ENCODE measurements at places on chromosomes 1 and 21. TPM values are rescaled to one million over a fixed set of nuclear protein-coding genes. Genes with fewer than 3 reads are reported as not detected.

RPS6KA1 gene
- 147 TPM for total RNA-seq

IGSF8 gene
- total RNA-seq: 25.7 TPM

AGRN gene
- total RNA-seq: 12.8 TPM

ZNF695 gene
- total RNA-seq: not detected

NLRP3 gene
- total RNA-seq: 10.3 TPM

GRCh38 chr1:228828151-228828550 lies 92.9 kb downstream of the RHOU start:
- DNase-seq: no peak

DNA sequence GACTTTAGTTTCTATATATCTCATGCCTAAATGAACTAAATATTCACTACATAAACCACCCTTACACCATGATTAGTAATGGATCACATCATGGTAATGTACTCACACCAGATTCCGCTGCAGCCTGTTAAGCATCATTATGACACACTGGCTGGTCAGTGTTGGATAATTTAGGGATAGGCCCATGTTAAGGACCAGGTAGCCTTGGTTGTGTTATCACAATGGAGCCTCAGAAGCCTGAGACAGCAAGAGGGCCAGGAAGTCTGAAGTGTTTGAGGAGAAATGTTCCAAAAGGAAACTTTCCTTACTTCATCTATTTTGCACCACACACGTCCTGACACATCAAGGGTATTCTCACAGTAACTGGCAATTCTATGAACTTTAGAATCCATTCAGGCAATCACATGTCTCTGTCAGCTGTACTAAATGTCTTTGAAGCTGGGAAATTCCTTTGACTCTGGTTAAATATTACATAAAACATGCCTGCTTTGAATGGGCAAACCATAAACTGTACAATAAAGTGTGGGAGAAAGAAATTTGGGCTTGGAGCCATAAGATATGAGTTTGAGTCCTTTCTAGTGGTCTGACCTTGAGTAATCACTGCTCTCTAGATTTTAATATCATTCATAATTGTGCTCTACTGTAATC lies 105.3 kb upstream of the DPT start:
- no peak for DNase-seq

- no peak for DNase-seq
Measured at GRCh38 chr21:20377250-20377649, 621.0 kb upstream of the NCAM2 start.

- no peak for DNase-seq
Measured at GRCh38 chr1:107889524-107889923, 75.5 kb downstream of the VAV3 start.

- no peak for DNase-seq
Measured at GRCh38 chr1:11180342-11180744, 8.8 kb upstream of the ANGPTL7 start.

- DNase-seq: no peak
Measured at GRCh38 chr21:34969423-34970166, 79.5 kb downstream of the RUNX1 start.

GRCh38 chr1:117556341-117556740 lies 49.5 kb upstream of the TENT5C start:
- DNase-seq: no peak

DNA sequence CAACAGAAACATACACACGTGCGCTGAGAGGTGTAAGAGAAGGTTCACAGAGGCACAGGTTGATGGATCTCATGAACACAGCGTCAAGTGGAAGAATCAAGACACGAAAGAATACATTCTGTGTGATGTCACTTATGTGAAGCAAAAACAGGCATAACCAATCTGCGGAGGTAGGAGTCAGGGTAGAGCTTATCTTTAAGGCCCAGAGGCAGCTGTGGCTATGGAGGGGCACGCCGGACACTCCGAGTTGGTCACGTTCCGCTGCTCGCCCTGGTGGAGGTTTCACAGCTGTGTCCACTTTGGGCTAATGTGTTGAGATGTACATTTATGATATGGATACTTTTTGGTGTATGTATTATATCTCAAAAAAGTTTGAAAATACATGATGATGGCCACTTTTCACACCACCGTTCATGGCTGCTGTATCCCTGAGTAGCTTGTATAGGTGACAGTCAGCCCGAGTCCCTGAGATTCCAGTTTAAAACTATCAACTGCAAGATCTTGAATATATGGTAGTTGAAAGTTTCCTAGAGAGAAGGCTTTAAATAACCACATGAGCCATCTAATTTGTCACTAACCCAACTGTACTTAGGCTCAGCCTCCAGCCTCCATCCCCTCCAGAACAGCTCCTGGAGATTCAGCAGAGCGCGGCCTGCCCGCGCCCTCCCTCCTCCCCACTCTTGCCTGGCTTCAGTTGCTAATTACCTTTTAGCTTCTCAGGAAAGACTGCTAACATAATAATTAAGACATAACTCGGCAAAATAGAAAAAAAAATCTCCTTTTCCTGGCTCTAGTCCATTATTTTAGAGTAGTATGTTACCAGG lies 6.7 kb upstream of the ADARB1 start:
- DNase-seq: no peak

DNA sequence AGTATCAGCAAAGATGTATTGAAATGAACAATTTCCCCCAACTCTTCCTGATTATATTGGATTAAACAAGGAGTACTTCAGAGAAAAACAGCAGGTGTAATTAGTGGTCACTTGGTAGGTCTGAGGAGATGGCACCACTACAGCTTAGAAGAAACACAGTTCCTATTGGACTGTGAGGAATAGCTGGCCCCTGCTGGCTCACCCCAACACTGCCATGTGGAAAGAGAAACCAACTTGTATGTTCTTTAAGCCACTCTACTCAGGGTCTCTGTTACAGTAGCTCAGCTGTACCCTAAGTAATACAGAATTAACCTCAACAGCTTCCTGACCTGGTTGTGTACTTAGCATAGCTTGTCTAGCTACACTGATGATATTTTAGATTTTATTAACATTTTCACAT lies 26.5 kb upstream of the MTR start:
- DNase-seq: no peak

DNA sequence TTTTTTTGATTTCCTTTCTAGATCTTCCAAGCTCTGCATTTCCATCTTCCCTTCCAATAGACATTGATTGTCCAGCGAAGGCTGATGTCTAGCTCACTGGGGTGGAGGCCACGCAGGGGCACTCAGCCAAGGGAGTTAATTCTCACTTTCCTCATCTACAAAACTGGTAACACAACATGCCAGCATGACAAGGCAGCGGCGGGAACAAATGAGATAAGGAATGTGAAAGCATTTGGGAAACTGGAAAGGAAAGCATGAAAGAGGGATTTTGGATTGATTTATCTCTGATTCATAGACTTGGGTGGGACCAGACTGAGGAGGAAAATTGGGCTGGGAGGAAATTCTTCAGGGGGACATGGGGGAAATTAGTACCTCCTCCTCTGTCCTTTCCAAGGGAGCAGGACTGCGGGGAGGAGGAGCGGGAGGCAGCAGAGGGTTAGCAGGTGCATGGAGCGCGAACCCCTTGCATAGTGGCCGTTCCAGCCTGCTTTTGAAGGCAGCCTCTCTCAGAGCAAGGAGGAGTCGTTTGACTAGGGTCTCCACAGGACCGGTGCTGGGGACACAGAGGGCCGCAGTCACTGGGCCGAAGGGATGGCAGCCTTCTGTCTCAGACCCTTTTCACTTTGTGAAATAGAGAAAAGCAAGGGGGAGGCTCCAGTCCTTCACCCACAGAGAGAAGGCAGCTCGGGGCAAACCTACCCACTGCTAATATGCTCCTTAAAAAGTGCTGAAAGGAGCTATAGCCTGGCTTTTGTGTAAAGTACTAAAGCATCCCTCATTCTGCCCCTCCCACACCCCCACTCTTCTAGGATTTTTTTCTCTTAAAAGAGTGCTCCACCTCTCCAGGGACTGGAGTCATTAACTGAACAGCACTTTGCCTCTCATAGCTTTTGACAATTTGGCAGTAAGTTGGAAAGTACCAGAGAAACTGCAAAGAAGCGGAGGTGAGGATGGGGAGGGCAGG lies 89.2 kb downstream of the PLXNA2 start:
- DNase-seq: no peak

GRCh38 chr1:174008979-174009378 lies 13.2 kb downstream of the RC3H1 start:
- DNase-seq: no peak

DNA sequence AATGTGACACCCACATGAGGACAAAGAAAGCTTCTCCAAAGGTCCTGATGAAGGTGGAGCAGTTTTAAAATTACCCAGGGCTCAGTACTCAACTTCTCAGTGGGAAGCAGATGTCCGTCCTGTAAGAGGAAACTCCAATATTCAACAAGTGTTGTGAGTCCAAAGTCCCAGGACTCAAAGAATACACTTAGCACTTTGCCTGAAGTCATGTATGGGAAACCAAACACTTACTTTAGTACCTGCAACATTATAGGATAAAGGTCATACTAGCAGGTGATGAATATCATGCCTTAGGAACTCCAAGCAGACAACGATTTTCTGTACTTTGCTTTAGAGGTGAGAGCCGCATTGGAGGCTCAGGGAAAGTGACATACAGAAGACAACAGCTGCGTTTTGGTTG lies 37.2 kb upstream of the ST6GALNAC3 start:
- DNase-seq: no peak

Measured in spleen (tissue), 13 donors.